Stimulated activated naive B cell treated with anti-CD40 and anti-IgM and Interleukin-4, amounts not matched to agents 10 μg/mL and 1 μg/mL and 100 μg/mL, for 72 hours (primary cell): ENCODE measurements at places on chromosomes 2 and 18.
A peak's percentile ranks its signal among the peaks of the same experiment; 100 is the strongest.

DNA sequence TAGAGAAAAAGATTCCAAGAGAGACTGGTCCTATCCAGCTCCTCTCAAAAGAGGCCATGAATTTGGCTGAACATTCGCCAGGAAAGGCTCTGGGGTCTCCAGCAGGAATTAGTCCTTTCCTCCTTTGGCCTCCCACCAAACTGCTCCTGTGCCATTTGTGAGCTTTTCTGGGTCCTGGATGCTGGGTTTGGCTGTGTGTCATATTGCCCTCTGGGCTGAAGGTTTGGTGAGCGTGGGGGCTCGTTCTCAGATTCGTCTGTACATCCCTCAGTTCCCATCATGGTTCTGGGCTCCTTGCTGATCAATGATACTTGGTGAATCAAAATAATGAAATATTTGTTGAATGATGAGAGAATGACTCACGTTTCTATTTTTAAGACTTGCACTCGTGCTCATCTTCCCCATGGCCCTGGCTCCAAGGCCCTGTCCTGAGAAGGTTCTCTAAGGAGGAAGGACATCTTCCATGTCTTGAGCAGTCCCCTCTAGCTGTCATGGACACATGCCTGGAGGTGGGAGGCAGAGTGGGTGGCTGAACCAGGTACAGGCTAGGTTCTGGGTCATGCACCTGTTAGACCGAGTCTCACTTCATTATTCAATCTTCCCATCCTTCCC is 47.8 kb upstream of the RHOB start:
- no peak for DNase-seq

DNA sequence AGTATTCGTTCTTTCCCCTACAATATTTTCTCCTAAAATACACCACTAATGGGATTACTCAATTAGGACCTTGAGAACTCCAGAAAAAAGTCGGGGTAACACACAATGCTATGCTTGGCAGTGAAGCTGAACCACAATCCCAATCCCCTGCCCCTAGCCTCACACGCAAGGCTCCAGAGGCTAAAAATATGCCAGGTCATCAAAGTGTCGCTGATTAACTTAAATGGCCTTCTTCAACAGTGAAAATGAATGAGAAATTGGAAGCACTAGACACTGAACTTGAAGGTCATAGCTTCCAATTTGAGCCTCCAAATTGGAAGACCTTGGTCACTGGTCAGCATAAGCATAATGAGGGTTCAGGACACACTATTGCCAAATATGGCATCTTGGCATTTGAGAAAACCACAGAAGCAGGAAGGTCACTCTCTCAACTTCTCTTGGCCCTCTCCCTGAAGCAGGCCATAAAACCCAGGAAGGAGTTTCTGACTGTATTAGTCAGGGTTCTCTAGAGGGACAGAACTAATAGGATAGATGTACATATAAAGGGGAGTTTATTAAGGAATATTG is 86.0 kb upstream of the SATB2 start:
- no peak for DNase-seq

DNA sequence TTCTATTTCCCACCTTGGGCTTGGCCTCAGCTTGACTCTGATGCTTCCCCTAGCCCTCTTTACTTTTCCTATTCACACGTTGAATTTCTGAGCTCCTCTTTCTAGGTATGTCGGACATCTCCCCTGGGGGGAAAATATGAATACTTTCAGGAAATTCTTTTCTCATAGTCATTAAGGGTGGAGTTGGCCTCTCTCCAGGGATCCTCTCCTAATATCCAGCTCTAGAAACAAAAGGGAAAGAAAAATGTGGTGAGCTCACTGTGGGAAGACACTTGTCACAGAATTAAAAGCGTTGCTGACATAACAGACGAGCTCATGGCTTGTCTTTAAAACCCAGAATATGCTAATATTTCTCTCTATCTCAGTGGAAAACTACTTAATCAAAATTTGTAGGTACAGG is 132.7 kb upstream of the MEX3C start:
- DNase-seq, result no peak

DNA sequence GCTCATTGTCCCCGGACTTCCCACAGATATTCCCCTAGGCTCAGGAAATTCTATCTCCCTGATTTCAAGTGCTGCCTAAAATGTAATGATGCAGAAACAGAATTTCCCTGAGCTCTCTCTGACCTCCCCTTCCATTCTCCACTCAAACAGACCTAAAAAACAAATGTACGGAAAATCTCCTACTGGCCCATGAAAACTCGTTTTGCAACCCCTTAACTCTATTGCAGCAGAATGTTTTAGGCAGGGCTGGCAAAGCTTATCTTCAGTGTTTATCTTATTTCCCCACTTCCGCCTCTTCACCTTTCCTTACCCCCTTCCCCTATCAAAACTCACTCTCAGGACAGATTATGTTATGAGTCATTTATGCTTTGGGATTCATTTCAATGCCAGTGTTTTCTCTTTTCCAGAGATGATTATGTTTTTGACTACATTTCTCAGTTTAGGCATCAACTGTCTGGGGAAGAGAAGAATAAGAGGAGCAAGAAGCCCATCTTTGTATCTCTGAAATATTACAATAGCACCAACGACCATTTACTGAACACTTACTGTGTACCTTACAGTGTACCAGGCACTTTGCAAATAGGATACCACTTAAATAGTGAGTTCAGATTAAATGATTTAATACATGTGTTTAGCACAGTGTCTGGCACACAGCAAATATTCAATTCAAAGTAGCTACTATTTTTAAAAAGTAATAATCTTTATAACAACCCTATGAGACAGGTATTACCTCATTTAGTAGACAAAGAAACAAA is 53.9 kb upstream of the STPG4 start:
- no peak for DNase-seq

GRCh38 chr2:110732422-110733413 is at the start of gene ACOXL:
Gene ACOXL (plus strand): TSS chr2:110732573. CDS start chr2:110768390, 35,817 bp downstream.
- DNase-seq, result no peak

- no peak for DNase-seq
Observed at GRCh38 chr2:144279165-144279564, 240.8 kb downstream of the ZEB2 start.

- no peak for DNase-seq
Observed at GRCh38 chr2:114661971-114662939, 219.8 kb downstream of the DPP10 start.

DNA sequence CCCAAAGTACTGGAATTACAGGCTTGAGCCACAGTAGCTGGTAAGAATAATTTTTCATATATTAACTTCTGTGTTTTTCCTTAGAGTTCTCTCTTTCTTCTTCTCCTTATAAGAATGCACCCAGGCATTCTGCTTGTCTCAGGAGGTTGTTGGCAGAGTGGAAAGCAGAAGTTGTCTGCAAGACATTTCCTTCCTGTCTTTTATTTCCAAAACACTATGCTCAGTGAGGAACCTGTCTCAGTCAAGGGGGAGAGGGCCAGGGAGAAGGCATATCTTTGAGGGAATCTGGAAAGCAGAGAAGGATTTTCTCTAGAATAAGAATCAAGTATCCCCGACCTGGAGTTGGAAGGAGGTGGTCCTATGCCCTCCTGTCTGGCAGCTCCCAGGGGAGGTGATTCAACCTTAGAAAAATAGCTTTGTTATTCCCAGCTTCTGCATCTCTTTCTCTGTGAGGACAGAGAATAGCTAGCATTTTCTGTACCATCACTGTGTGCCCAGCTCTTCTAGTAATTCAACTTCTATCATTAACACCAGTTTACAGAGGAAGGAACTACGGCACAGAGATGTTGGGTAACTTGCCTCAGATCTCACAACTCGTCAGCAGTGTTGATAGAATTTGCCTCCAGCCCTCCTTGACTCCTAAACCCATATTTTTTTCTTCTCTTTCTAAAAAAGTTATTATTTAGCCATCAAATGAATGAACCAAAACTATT is 3.8 kb upstream of the LPIN2 start:
- DNase-seq, result no peak

DNA sequence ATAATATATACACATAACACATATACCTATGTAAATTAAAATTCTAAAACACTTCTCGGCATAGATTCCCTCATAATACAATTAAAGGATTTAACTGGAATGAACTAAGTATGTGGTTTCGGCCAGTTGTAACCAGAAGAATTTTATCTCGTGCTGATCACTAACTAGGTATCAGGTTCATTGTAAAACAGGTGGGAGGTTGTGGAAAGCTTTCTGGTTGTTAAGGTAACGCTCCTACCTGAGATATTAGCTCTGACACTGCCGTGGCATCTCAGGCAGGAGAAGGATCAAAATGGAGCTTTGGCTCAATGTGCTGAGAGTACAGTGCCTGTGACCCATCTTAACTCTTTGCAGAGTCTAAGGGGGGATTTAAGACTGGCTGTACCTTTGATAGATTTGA is 42.5 kb downstream of the SLC9A2 start:
- no peak for DNase-seq

DNA sequence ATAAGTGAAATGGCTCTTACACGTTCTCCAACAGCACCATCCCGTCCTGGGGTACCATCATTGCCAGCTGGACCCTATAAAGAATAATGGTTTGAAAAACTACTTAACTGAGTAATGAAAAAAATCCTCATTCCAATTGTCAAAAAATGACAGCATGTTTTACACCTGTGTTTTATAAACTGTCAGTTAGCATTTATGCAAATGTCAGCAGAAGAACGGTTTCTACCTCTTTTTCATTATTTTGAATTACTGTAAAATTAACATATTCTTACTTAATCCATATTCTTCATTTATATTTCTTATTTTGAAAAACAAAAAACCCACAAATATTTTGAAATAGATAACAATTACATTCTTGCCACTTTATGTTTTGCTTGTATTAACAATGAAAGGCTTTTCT is 74.0 kb downstream of the COL3A1 start:
- DNase-seq, result no peak

DNA sequence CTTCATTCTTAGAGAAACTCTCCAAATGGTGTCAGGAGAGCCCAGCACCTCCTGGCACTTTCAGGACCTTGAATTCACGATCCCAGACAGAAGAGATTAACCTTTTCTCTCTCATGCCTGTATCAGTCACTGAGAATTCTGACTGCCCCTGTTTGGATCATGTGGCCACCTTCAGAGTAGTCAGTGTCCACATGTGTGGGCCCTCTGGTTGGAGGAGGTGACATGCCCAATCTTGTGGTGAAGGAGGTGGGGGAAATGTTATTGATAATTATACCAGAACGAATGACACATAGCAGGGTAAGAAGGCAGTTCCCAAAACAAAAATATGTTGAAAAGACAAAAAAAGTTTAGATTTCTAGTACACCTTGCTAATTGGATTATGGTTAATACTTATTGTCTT is 31.7 kb downstream of the UBXN4 start:
- DNase-seq, result no peak

DNA sequence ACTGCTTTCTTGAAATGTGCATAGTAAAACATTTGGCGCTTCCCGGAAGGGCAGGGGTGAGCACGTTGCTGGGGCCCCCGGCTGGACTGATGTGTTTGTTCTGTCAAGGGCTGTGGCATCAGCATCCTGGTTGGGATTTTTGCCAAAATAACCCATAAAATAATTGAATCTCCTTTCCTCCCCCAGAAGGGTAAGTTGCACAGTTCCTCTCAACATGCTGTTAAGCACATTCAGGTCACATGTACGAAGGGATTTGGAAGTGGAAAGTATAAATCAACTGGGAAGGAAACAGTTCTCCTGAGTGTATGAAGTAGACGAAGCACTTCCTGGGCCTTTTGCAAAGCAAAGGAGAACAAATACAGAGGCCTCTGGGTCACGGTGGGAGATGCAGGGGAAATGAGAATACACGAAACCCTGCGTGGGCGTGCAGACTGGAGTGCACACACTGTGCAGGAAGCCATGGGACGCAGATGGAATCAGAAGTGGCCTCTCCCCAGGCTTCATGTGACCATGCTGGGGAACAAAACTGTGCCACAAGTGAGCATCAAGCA is 183.9 kb downstream of the LPIN1 start:
- peak; percentile 12 for DNase-seq

- no peak for DNase-seq
Observed at GRCh38 chr2:98453531-98453930, 8.9 kb downstream of the INPP4A start.

DNA sequence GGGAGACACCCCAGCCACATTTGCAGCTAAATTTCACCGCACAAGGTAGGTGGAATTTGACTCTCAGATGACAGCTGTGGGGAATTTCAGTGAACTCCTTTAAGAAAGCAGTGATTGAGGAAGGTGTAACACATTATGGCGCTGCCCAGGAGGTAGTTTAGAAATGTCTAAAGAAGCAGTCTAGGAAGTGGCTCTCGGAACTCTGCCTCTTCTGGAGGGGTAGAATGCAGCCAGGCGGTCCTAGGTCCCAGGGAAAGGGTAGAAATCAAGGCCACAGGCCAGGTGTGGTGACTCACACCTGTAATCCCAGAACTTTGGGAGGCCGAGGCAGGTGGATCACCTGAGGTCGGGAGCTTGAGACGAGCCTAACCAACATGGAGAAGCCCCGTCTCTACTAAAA is 179.0 kb upstream of the HAAO start:
- no peak for DNase-seq

- no peak for DNase-seq
Observed at GRCh38 chr2:227473122-227473461, 1.1 kb downstream of the AGFG1 start.
